NCI-H510A (cell line): ENCODE measurements at places on chromosomes 7 and 10.

GRCh38 chr7:148234715-148235114, 355.9 kb upstream of the C7orf33 start:
- DNase-seq: no peak

DNA sequence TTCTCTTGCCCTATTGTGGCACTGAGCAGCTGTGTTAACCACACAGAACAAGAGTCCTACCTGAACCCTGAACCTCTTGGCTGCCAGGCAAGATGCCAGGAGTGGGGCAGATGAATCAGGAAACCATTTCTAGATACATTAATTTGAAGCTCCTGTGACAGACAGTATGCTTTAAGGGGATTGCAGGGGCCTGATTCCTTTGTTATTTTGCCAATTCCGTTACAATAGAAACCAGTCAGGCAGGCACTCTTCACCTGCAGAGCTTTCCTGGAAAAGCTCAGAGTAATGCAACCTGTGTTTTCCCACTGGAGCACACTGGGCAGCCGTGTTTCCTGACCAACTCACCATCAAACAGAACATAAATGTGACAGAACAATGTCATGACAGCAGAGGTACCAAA, 233.1 kb downstream of the BMPER start:
- DNase-seq: no peak

GRCh38 chr10:117248750-117249465, 8.0 kb downstream of the SLC18A2 start:
- DNase-seq: no peak

DNA sequence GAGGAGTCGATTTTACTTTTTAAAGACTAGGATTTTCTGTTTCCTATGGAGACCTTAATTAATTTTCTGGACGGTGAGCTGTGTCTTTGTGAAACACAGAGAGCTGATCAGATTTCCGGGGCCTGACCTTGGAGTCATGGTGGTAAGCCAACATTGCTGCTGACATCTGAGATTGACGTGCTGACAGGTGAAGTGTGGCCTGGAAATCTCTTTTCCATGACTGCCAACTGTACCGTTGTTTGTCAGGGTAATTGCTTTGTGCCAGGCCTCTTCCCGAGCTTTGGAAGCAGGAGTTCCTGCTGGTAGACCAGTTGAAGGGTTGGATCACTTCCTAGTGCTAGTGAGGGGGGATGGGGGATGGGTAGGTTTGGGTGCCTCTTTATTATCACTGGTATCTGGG, 71.2 kb downstream of the ADRA2A start:
- no peak for DNase-seq

DNA sequence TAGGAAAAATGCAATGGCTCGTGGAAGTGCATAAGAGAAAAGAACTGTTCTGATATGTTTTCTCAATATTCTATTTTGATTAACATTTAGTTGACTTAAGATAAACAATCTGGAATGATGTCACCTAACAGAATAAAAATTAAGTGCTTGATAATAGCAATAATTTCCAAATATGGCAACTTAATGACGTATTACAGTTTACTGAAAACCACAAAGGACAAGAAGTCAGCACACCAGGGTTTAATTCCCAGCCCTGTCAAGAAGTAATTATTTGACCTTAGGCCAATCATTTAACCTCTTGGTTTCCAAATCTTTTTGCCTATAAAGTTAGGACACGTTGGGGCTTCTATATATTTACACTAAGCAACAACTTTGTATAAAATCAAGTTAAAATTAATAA, 95.7 kb downstream of the CABCOCO1 start:
- no peak for DNase-seq

- DNase-seq: no peak
Measured at GRCh38 chr10:5550250-5550545, 25.4 kb downstream of the CALML3 start.

DNA sequence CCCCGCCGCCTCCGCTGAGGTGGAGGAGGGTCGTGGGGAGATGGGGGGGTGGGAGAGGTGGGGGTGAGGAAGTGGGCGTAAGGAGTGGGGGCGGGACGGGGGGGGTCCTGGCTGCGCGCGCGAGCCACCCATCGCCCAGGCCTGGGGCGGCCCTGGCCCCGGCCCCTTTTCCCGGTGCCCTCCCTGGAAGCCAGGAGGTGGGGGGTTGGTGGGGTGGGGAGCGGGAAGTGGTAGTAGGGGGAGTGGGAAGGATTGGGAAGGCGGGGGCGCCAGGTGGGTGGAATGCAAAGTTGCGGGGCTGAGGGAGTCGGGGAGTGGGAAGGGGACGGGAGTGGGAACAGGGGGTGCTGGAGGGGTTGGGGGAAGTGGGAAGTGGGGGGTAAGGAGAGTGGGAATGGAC, 319 bp upstream of the MMD2 start:
- no peak for DNase-seq

DNA sequence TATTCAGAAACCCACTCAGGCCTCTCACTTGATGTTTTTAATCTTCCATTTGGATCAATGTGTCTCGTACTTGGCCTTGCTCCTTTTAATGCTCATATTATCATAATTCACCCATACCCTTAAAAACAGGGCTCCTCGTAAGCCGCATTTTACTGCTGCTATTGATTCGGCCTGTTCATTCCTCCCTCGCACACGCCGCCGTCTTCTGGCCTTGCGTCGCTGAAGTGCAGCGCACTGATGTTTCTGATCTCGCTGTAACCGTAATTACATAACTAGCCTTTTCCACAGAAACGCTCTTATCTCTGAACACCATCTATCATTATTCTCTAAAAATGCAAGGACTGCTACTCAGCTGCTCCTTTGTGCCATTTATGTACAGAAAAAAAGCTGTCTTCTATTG, 544.5 kb upstream of the FOXK1 start:
- no peak for DNase-seq

GRCh38 chr10:105195831-105196230, 554.7 kb downstream of the SORCS3 start:
- no peak for DNase-seq
